CD4-positive, alpha-beta T cell treated with Interleukin-1 beta for 1 hour (primary cell): ENCODE measurements at places on chromosomes 1 and 21.

DNA sequence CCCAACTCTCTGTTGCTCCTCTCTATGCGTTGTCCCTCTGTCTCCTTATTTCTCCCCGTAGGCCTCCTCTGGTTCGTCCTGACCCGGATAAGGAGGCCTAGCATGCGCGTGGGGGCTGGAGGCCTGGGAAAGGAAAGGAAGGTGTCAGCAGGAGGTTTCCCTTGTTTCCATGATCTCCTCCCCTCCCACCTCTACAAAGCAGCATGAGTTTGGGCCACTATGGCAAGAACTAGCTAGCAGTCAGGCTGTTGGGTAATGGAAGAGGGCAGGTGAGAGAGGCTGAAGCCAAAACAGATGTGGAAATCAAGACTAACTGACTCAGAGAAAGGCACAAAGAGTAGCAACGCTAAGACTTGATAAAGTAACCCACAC, 687 bp upstream of the SEMA6C start:
- DNase-seq = no peak

DNA sequence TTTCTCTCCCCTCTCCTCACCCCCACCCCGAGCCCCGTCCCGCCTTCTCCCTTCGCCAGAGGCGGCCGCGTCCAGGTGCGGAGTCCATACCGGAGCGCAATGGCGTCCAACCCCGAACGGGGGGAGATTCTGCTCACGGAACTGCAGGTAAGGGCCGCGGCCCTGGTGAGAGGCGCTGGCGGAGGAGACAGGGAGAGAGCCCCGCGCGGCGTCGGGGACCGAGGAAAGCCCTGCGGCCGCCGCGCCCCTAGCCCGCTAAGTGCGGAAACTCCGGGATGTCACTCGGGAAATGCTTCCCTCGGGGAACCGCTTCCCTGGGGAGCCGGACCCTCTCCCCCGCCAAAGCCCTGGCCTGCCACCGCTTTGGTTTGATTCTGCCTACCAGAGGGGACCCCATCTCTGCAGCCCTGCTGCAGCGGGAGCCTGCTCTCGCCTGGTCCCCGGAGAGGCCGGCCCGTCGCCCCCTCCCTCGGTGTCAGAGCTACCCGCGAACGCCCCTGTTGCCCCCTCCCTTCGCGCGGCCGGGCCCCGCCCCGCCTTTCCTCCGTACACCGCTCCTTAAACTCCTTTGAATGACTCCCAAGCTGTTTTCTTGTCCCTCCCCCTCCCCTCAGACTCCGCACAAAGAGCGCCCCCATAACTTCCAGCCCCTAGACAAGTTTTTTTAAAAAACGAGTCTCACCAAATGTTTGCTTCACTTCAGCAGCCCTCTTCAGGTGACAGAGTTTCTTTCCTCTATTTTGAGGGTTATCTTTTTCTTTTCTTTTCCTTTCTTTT, 597 bp downstream of the PKN2 start:
- DNase-seq = peak; percentile 48

DNA sequence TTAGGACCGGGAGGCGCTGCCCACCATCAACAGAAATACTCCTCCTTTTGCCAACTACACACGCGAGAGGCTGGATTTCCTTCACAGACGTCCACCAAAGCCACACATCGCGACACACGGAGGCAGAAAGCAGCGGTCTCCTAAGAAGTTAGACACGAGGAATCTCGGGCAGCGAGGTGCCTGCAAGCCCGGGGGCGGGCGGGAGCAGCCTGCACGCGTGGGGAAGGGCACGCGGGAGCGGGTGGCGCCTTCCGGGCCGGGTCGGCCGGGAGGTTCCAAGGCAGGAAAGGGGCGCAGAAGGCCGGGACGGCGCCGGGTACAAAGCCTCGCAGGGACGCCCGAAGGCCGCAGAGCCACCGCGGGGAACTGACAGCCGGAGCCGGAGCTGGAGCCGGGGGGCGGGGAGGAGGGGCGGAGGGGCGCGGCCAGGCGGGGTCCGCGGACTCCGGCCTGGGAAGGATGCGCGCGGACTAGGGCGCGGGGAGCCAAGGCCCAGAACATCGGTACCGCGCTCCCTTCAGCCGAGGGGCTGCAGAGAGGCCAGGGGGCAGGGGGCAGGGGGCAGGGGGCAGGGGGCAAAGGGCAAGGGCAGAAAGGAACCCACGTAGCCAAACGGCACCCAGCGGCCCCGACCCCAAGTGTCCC, 722 bp downstream of the NPHP4 start:
- peak; percentile 31 for DNase-seq

DNA sequence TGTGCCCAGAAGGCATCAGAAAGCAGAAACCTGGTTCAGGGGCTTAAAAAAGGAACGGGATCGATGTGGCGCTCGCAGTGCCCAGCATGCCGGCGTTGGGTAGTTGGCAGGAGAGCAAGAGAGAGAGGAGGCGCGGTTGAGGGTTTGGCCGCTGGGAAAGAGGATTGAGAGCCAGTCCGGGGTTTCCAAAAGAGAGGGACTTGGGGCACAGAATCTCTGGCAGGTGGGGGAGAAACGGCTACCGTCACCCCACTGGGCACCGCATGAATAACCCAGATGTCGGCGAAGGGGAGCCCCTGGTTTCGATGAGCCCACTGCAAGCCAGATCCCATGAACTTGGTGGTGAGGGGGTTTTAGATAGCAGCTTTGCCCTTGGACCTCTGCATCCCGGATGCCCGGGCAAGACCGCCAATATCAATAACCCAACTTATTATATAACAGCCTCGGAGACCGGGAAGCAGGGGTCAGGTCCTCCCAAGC, 60.4 kb upstream of the ACOT11 start:
- DNase-seq = no peak

- no peak for DNase-seq
Observed at GRCh38 chr1:2480986-2481364, 4.9 kb downstream of the PLCH2 start.

DNA sequence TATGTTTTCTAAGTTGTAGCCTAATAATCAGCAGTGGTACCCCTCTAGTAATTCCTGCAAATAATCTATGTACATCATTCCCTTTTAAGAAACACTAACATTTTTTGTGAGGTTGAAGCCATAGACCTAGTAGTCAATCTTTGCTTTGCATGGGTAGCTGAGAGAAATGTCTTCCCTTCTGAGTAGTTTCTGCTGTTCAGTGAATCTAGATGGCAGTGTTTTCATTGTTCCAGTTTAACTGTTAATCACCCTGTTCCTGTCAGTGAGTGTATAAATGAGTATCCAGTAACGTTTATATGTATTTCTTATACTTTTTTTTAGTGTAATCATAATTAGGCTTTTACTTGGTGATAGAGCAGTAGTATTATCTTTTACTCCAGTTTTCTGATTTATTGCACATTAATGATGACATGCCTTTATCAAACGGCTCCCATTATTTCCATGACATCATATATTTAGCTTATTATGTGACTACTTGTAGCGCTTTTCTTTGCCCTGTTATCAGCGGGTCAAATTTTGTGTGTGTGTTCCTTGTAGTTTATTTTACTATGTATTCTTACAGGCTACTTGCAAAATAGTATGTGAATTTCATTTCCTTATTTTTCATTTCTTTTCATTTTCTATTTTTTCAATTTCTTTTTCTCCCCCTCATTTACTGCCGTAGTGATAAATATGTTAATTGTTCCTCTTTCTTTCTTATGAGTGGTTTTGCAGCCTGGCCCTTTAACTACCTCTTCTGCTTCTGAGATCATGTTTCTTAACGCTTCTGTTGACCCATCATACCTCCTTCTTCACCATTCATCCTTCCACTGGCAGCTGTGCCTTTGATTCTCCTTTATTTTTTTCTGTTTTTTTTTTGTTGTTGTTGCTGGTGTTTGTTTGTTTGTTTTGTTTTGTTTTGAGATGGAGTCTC, 18.8 kb downstream of the CEP350 start:
- no peak for DNase-seq

GRCh38 chr1:165616054-165616612, 14.9 kb upstream of the MGST3 start:
- no peak for DNase-seq

- DNase-seq = no peak
Observed at GRCh38 chr1:160748878-160749269, 9.8 kb downstream of the SLAMF7 start.

GRCh38 chr1:37673920-37674319, 18.4 kb upstream of the CDCA8 start:
- DNase-seq = peak; percentile 72

GRCh38 chr1:223755992-223756775, 43.8 kb downstream of the CAPN2 start:
- no peak for DNase-seq

DNA sequence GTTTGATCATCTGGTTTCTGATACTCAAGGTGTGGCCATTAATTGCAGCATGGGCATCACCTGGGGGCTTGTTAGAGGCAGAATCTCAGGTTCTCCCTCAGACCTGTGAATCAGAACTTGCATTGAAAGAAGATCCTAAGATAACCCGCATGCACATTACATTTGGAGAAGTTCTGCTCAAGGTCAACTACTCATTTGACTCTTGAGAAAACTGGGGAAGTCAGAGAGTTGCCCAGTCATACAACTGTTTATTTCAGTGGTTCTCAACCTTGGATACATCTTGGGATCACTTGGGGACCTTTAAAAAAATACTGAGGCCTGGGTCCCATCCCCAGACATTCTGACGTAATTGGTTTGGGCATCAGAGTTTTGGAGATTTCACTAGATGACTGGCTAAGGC, 30.5 kb downstream of the CAMTA1 start:
- DNase-seq = no peak

DNA sequence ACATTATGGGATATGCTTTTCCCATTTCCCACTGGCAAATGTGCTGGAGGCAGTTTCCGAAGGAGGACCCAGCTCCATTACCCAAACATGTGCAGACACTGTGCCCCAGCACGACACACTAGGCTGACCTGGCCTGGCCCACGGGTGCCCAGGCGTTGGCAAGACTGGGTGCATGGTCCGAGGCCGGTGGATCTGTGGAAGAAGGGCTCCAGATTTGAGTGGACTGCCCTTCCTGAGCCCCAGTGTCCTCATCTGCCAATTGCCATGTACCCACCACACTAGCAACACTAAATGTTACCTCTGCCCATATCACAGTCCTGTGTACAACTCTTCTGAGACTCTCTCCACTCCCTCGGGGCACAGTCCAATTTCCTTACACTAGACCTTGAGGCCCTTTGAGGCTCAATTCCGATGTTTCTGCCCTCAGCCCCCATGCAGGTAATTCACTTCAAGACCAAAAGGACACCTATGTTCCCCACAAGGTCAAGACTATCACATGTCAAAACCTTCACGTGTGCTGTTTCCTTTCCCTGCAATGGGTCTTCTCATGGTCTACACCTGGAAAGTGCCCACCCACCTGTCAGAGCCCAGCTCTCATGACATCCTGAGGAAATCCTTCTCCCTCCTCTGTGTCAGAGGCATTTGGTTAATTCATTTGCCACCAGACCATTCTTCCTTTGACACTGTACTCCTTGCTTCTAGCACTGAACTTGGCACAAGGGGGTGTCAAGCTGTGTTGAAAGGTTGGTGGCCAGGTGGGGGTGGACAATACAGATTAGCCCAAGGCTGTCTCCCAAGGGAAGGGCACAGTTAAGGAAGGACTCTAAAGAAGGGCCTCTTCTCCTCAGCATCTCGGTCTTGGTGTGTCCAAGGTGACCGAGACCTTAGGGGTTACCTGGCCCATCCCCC, 124.9 kb downstream of the DMRTB1 start:
- DNase-seq = no peak

GRCh38 chr1:186454981-186455380, 5.9 kb downstream of the PDC start:
- DNase-seq = no peak

DNA sequence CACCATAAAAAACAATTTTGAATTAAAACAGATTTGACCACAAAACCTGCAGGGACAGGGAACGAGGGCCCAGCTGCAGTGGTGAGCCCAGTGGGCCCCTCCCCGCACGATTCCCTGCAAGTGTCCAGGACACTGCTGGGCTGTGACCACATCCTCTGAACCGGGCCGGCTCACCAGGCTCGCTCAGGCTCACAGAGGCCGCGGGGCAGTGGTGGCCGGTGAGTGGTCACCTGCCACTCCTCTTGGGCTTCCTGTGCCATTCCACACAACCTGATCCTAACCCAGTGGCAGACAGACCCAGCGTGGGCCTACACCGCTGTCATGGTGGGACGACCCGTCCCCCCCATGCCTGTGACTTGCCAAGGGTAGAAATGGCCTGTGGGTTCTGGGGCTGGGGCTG, 36.5 kb upstream of the RIPK4 start:
- DNase-seq = no peak

DNA sequence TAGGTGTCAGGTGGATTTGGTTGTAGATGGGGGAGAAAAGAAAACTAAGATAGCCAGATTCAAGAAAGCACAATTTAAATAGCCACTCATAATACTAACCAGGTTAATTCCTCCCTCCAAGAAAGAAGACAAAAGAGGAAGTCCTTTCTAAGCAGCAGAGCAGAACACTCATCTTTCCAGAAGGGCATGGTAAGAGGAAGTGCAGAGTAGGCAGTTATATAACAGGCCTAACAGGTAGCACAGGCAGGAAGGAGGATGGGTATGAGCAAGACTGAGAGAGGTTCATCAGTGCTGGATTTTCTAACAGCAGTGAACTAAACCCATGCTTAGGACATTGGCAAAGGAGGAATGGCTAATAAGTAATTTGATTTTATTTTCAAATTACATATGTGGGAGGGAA, 517.5 kb downstream of the PLPP3 start:
- no peak for DNase-seq

DNA sequence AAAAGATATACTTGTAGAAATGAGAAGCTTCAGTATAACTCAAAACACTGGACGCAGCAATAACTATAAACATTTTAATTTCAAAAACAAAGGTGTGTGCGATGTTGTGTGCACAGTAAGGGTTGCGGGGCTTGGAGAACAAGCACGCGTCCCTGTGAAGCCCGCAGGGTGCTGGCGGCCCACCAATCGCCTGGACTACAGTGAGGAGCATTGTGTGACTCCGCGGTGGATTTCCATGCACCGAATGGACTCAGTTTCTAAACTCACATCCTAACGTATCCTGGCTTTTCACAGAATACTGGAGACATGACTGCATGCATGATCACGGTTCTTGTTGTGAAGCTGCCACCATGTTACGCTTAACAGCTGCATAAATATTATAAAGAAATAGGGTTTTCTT, 33.0 kb downstream of the NTPCR start:
- no peak for DNase-seq

GRCh38 chr1:228508840-228509415, 21.7 kb downstream of the RNF187 start:
- no peak for DNase-seq

GRCh38 chr1:54971317-54971791, 9.1 kb upstream of the TMEM61 start:
- no peak for DNase-seq

- no peak for DNase-seq
Observed at GRCh38 chr1:184116287-184116686, 64.8 kb downstream of the TSEN15 start.

- DNase-seq = no peak
Observed at GRCh38 chr1:64263335-64263734, 59.9 kb downstream of the UBE2U start.
